Frontal cortex (tissue), 4 donors: ENCODE measurements at places on chromosomes 3 and 15.

DNA sequence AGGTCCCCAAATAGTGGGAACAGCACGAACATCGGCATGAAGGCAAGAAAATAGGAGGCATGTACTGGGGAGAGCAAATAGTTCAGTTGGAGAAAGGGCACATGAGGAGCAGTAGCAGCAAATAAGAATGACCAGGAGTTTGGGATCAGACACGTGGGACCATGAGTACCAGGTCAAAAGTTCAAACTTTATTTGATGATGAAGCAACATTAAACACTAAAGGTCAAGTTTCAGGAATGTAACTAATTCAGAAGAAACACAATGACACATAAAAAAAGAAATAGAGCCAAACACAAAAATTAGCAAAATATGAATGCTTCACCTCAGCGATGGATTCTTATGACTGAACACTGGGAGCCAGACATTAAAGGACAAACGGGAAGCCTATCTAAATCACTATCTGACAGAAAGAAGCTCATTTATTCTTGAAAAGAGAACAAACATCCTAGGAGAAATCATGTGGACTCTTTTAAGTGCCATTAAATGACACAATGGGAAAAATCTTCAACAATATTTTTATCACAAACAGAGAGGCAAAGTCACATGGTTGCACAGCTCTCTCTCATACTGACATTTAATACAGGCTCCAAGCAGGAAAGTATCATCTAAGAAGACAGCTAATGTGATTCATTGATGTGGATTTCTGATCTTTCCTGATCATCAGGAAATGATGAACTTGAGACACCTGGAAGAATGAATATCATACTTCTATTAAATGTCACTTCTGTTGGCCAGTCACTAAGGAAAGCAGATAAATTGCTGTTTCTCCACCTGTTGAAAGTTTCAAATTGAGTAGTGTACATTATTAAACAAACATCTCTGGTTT is 216.9 kb upstream of the THBS1 start:
- DNase-seq, result no peak

DNA sequence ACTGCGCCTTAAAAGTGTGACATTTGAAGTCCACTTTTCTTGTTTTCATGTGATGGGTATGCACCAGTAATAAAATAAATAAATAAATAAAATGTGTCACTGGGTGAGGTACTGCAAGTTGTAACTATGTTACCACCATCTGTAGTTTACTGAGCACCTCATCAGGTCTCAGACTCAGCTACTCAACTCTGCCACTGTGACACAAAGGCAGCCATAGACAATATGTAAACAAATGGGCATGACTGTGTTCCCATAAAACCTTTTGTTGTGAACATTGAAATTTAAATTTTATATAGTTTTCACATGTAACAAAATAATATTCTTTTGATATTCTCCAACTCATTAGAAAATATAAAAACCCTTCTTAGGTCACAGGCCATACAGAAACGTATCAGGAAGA is 120.1 kb downstream of the DNAJB8 start:
- DNase-seq, result no peak

GRCh38 chr3:157872902-157873301 is 233.3 kb downstream of the SHOX2 start:
- DNase-seq, result no peak

DNA sequence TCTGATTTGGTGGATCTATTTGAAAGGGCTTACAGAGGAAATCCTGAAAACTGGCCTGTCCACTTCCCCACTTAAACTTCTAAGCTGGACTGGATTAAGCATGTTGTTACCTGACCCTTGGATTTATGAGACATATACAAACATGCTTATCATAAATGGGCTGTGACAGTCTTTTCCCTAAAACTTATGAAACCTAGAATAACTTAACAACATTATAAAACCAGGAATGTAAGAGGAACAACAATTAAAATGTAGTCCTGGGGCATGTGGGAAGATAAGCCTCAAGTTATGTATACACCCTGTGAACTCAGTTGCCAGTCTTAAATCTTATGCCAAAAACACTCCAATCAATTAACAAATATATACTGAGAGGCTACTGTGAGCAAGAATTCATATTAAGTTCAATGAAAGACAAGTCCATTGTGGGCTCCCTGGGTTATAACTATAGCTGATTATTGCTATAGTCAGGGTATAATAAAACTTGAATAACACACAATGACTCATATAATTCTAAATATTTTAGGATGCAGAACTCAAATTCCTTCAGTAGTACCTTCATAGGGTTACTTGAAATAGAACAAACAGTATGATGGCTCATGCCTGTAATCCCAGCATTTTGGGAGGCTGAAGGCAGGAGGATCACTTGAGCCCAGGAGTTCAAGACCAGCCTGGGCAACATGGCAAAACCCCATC is 87.2 kb upstream of the PPIB start:
- DNase-seq, result no peak

DNA sequence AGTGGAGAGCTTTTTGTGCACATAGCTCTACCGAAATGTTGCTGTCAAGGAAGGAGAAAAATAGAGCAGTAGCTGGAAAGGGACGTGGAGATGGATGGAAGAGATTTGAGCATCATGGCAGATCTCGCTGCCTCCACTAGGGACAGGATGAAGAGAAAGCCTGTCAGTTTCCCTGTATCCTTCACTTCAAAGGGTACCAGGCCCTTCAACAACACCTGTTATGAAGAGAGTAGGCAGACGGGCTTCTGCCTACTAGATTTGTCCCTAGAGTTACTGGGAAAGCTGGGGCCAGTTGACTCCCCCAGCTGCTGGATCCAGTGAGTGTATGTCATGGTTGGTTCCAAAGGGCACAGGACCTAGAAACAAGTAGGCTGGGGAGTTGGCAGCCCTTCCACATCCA is 150.8 kb downstream of the TLE3 start:
- no peak for DNase-seq

- no peak for DNase-seq
These were observed 35.3 kb upstream of the PSMD6 start for GRCh38 chr3:64058566-64058965.

DNA sequence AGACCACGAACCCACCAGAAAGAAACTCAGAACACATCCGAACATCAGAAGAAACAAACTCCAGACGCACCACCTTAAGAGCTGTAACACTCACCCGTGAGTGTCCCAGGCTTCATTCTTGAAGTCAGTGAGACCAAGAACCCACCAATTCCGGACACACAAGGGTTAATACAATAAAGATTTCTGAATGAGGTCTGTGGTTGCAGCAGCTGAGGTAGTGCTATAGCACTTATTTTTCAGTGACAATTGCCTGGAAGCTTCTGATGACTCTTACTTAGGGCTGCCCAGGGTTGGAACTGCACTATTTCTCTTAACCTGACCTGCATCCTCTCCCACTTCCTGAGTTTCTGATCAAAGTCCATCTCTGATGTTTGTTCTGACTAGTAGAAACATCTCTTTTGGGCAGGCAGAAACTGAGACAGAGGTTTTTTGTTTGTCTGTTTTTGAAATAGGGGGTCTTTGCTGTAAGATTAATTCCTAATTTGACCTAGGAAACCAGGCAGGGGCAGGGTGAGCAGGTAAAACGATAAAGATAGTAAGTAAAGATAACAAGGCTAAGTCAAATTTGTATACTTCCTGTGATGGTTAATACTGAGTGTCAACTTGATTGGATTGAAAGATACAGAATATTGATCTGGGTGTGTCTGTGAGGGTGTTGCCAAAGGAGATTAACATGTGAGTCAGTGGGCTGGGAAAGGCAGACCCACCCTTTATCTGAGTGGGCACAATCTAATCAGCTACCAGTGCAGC is 169.1 kb downstream of the GAP43 start:
- DNase-seq, result no peak

DNA sequence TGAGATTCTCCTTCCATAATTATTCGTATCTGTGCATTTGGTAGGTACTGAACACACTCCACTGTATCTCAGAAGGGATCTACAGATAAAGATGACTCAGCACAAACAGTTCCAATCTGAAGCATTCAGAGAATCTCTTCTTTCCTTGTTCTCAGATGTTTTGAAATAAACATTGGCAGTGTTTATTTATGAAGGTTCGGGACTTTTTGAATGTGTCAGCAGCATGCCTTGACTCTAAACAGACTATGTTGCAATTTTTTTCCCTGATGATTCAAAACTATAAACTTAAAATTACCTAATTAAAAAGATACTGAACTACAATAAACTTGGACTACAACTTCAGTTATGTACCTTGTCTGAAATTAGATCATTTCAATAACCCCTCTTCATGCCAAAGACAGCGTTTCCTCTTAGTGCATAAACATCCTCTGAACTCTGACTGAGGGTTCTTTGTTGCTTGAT is 612.9 kb upstream of the TBL1XR1 start:
- DNase-seq, result peak; percentile 22

DNA sequence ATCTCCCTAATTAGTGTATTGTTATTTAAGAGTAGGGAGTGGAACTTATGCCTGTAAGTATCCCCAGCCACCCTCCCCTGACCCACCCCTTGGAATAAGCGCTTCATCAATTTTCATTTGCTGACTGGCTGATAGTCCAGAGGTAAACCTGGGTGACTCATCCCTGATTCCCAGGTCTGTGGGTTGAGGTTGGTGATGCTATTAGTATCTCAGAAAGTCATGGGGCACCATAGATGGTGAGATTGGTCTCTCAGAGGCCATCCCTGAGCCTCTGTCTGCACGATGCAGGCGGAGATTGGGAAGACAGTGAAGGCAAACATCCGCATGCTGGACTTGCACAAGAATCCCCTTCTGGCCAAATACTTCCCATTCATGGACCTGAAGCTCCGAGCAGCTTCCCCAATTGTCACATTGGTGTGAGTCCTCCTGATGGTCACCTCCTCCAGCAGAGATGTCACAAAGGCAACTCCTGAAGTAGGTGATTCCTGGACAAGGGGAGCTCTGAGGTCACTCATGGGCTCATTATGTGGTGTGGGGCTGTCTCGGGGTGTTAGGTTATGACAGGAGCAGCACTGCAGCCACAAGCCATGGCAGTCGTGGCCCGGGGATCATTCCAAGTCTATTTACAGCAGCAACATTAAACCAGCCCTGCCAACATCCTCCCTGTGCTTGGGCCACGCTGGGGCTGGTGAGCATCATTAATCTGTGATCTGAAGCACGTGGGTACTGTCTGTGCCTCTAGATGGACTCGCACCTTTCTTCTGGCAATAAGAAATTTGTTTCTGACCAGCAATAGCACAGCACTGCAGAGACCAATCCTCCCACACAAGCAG is 6.8 kb upstream of the TXNRD3 start:
- DNase-seq, result no peak

- no peak for DNase-seq
These were observed 415.9 kb upstream of the MDFIC2 start for GRCh38 chr3:70728311-70728710.

DNA sequence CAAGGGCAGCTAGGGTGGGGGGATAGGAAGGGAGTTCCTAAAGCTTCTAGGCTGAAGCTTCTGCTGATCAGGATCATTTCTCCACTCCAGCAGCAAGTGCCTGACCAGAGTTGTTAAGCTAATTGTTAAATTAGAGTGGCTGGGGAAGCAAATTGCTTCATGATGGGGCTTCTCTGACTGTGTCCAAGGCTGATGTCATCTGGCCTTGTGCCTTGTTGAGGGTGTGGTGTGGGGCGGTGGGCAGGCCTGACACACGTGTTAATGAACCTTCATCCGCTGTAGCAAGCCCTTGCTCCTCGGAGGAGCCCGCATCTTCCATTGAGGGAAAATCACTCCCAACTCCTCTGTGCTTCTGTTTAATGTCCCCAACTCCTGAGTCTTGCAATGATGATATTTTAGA is 84.3 kb upstream of the ROPN1 start:
- DNase-seq, result no peak

GRCh38 chr3:136653628-136654027 is 98.5 kb downstream of the STAG1 start:
- DNase-seq, result no peak

GRCh38 chr3:38085311-38085942 is 46.4 kb downstream of the DLEC1 start:
- DNase-seq, result no peak

DNA sequence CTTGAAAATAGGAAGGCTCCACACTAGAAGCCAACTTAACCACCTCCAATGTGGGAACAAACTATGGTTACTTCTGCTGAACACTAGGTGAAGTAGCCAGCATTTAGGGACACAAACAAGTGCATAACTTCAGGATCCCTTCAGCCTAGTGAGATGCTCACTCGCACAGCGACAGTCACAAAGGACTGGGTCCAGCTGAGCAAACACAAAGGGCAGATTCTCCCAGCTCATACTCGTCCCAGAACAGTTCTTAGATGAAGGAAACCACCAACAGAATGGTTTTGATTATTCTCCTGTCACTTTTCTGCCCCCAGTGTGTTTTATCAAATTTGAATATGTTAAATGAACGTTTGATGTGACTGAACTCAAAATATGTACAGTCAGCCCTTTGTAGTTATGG is 201.6 kb downstream of the KCNAB1 start:
- DNase-seq, result no peak

DNA sequence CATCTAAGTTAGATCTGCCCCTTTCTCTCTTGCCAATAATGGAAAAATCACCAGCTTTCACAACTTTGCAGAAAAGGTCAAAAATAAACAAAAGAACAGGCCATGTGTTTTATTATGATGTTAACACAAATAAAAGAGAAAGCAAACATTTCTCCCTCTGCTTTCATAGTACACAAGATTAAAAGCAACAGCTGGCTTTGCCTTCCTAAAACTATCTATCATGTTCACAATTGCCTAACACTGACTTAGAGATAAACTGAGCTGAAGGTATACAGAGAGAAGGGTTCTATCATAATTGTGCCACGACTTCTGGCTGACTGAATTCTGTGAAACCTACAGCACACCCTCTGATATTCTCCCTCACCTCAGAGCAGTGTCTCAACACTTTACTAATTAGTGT is 29.4 kb downstream of the AADAC start:
- no peak for DNase-seq

- DNase-seq, result no peak
These were observed 14.2 kb downstream of the MRAS start for GRCh38 chr3:138362538-138362937.

DNA sequence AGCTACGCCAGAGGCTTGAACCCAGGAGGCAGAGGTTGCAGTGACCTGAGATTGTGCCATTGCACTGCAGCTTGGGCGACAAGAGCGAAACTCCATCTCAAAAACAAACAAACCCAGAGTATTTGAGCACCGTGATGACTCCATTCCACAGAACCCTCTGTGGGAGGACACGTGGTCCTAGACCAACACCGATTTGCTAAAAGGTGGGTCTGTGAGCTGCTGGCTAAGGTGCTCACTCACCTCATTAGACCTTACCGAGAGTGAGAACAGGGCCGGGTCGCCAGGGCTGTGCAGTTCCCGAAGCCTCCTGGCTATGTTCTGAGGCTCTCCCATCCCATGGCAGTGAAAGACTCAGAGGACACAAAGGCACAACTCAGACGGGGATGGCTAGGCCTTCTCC is 17.9 kb downstream of the ABHD2 start:
- no peak for DNase-seq
